Thoracic aorta (tissue), 2 donors: ENCODE measurements at places on chromosomes 6 and 20.

DNA sequence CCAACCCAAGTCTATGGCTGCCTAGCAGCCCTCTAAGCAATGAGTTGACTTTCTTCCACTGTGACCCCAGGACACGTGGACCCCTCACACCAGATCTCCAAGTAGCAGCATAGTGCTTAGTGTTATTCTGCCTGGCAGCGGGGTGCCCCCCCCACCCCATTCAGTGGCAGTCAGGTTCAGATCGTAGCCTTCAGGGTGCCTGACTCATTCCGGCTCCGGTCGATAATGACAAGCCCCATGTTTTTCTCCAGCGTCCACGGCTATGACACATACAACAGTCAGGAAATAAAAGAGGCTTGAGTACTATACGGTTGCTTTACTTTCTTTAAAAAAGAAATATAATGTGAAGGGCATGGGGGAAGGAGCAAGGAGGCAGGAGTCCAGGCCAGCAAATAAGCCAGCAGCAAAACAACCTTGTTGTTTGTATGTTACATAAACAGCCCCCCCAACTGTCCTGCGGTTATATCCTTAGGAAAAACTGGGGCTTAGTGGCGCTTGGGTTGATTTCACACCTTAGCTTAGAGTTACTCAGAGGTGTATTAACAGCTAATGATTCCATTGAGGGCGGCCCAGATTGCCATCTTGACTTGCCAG is 23.1 kb downstream of the GNAS start:
- H3K4me3 ChIP-seq = no peak overlapping the region
- H3K27ac ChIP-seq = no peak overlapping the region
- H3K27me3 ChIP-seq = no peaks in the 10 kb centered on the region
- H3K4me1 ChIP-seq = no peaks in the 10 kb centered on the region
- no peaks in the 10 kb centered on the region for H3K36me3 ChIP-seq

DNA sequence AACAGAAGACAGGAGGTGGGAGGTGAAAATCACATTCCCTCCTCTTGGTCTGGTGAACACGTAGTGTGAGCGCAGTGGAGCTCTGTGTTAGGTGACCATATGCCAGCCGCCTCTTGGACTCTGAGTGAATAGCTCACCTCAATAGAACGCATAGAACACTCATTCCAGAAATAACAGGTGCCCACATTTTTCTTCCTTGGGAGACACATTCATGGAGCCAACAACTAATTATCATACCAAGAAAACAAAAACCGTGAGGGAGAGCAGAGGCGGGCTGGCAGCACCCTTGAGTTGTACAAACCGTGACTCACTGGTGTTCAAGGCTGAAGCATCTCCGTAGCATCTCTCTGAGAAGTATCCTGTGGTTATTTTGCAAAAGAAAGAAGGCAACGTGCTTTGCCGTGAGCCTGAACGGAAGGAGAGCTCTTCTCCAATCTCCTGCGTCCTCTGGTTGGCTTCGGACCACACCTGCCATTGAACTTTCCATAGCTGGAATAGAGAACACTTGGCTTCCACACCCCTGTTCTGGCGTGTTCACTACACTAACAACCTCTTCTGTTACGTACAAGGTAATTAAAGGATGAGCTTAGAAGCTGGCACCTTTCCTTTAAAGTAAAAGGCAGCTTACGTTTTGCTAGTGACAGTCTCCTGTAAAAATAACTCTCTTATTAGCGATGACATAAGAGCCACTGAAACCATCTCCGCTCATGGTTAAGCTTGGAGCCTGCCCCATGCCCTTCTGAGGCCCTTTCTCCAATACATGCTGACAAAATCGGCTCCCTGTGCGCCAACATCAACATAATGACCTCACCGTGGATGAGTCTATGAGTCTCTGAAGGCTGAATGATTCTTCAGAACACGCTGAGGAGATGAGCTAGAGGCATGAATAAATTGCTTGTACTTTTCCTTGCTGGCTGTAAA is 30.2 kb upstream of the SGK1 start:
- no peaks in the 10 kb centered on the region for H3K27me3 ChIP-seq
- H3K36me3 ChIP-seq = no peaks in the 10 kb centered on the region
- H3K27ac ChIP-seq = no peak overlapping the region
- no peak for DNase-seq
- no peak overlapping the region for H3K4me3 ChIP-seq

GRCh38 chr20:31857861-31858759 is 12.2 kb downstream of the DUSP15 start:
- no peaks in the 10 kb centered on the region for H3K36me3 ChIP-seq
- H3K27me3 ChIP-seq = no peaks in the 10 kb centered on the region
- H3K4me3 ChIP-seq = no peak overlapping the region
- peaks cover 6% of the 10 kb centered on the region for H3K4me1 ChIP-seq

DNA sequence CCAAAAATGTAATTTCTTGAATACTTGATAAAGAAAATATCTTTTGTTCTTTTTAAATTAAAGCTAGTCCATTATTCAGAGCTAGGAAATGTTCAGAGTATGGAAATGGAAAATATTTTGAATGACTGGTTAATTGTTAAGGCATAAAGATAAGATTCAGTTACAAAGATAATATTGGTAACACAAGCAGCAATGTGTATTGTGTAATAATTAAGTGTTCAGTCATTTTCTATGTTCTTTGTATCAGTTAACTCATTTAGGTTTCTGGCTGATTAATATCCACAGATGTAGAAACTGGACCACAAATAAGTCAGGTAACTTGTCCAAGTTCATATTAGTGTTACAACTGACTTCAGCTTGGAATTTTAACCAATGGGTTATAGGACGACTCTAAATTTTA is 442.2 kb upstream of the MANEA start:
- no peak for DNase-seq
- no peaks in the 10 kb centered on the region for H3K27me3 ChIP-seq
- H3K36me3 ChIP-seq = no peaks in the 10 kb centered on the region
- no peak overlapping the region for H3K4me3 ChIP-seq
